ENCODE measurements at places on chromosomes 16 and 17. TPM values are rescaled to one million over a fixed set of nuclear protein-coding genes. Genes with fewer than 3 reads are reported as not detected.

The MAZ gene
- 345 TPM for total RNA-seq

The KRT222 gene
- total RNA-seq, result not detected

The MT3 gene
- not detected for total RNA-seq

The KRTAP9-8 gene
- not detected for total RNA-seq

The MYO1D gene
- total RNA-seq, result 48.6 TPM

The EXOC7 gene
- total RNA-seq, result 261 TPM

Data from mesothelial cell of epicardium (in vitro differentiated cells).